Esophagus squamous epithelium (tissue), 5 donors: ENCODE measurements at places on chromosomes 5 and 9. TPM values are rescaled to one million over a fixed set of nuclear protein-coding genes. Genes with fewer than 3 reads are reported as not detected.

Gene ITK
- total RNA-seq, result 5.1 TPM

Gene ANP32B
- 21.9 TPM for total RNA-seq

Gene ELAVL2
- total RNA-seq, result 0.95 TPM

Gene ZNF608
- 13.7 TPM for total RNA-seq

Gene IL13
- not detected for total RNA-seq

Gene SH3GL2
- total RNA-seq, result not detected

Gene SWI5
- total RNA-seq, result 19.1 TPM

Gene PTGES
- 5.6 TPM for total RNA-seq

DNA sequence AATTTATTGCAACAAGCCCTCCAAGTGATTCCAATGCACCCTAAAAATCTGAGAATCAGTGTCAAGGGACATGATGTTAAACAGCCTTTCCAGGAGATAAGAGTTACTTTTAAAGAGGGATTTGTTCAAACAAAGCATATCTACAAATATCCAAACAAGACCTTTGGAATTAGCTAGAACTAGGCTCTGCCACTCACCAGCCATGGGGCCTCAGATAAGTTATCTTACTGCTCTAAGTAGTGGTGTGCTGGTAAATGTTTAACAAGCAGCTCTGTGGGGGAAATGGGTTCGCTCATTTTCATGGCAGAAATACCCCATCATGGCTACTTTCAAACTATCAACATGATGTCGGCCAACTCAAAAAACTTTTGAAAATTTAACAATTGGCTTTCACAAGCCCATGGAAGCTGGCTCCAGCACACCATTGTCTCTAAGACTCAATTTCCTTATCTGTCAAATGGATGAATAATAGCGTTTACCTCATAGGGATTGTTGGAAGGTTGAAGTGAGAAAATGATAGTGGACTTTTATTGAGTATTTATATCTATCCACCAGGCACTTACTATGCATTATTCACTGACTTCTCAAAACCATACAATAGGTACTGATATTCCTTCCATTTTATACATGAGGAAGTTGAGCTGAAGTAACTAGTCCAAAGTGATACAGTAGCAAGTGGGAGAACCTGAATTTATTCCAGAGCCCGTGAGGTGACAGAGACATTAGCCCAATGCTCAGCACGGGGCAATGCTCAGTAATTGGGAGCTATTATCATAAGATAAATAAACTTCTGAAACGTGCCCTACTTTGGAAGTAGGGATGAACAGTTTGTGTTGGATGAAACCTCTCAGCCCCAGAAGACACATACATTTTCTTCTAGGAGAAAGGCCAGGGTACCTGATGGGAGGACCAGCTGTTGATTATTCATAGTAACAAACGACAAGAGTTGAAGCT is 43.2 kb downstream of the SH3RF2 start:
- no peak overlapping the region for H3K4me3 ChIP-seq
- no peaks in the 10 kb centered on the region for H3K27me3 ChIP-seq
- H3K4me1 ChIP-seq, result peaks cover 23% of the 10 kb centered on the region
- H3K36me3 ChIP-seq, result no peaks in the 10 kb centered on the region
- no peak for DNase-seq
- no peak overlapping the region for H3K27ac ChIP-seq

DNA sequence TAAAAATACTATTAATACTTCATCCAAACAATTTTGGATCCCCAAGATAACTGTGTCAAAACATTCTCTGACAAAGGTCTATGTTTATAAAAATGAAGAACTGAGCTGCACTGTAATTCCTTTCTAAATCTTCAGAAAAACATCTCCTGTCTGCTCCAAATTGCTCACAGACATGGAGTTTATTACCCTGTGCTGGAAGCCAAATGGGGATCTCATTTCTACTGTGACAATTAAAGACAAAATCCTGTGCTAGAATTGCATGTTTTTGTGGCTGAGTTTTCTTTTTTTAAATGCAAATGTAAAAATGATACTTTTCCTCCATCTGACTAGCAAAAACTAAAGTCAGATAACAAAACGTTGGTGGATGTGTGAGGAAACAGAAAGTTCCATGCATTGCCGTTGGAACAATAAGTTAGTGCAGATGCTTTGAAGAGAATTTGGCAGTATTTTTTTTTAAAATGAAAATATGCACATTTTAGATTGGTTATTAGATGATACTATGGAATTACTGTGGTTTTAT is 93.5 kb downstream of the GNA14 start:
- H3K4me1 ChIP-seq, result no peaks in the 10 kb centered on the region
- DNase-seq, result no peak
- no peak overlapping the region for H3K4me3 ChIP-seq
- no peaks in the 10 kb centered on the region for H3K27me3 ChIP-seq

- H3K4me1 ChIP-seq, result peaks cover 7% of the 10 kb centered on the region
- H3K27me3 ChIP-seq, result no peaks in the 10 kb centered on the region
- DNase-seq, result no peak
These were observed 71.2 kb upstream of the PARP8 start for GRCh38 chr5:50595199-50595598.

- no peaks in the 10 kb centered on the region for H3K36me3 ChIP-seq
- no peaks in the 10 kb centered on the region for H3K27me3 ChIP-seq
- no peaks in the 10 kb centered on the region for H3K4me1 ChIP-seq
These were observed 146.6 kb downstream of the PIP5K1B start for GRCh38 chr9:68851657-68852056.

GRCh38 chr5:179118756-179119414 is 58.7 kb downstream of the ZNF354C start:
- no peak overlapping the region for H3K27ac ChIP-seq
- H3K4me3 ChIP-seq, result no peak overlapping the region
- no peaks in the 10 kb centered on the region for H3K4me1 ChIP-seq
- no peak for DNase-seq
- no peaks in the 10 kb centered on the region for H3K36me3 ChIP-seq
- no peaks in the 10 kb centered on the region for H3K27me3 ChIP-seq

GRCh38 chr5:122585371-122585770 is 189.5 kb upstream of the SNX2 start:
- H3K4me3 ChIP-seq, result no peak overlapping the region
- no peak for DNase-seq
- peaks cover 9% of the 10 kb centered on the region for H3K27me3 ChIP-seq
- H3K27ac ChIP-seq, result no peak overlapping the region
- H3K36me3 ChIP-seq, result no peaks in the 10 kb centered on the region

GRCh38 chr5:111935835-111936234 is 178.8 kb upstream of the NREP start:
- no peaks in the 10 kb centered on the region for H3K36me3 ChIP-seq
- H3K27ac ChIP-seq, result no peak overlapping the region
- H3K4me1 ChIP-seq, result no peaks in the 10 kb centered on the region

- H3K4me1 ChIP-seq, result peaks cover 10% of the 10 kb centered on the region
- no peak overlapping the region for H3K27ac ChIP-seq
- H3K4me3 ChIP-seq, result no peak overlapping the region
- no peaks in the 10 kb centered on the region for H3K27me3 ChIP-seq
- DNase-seq, result no peak
These were observed 209.6 kb downstream of the FBN2 start for GRCh38 chr5:128328446-128328845.

DNA sequence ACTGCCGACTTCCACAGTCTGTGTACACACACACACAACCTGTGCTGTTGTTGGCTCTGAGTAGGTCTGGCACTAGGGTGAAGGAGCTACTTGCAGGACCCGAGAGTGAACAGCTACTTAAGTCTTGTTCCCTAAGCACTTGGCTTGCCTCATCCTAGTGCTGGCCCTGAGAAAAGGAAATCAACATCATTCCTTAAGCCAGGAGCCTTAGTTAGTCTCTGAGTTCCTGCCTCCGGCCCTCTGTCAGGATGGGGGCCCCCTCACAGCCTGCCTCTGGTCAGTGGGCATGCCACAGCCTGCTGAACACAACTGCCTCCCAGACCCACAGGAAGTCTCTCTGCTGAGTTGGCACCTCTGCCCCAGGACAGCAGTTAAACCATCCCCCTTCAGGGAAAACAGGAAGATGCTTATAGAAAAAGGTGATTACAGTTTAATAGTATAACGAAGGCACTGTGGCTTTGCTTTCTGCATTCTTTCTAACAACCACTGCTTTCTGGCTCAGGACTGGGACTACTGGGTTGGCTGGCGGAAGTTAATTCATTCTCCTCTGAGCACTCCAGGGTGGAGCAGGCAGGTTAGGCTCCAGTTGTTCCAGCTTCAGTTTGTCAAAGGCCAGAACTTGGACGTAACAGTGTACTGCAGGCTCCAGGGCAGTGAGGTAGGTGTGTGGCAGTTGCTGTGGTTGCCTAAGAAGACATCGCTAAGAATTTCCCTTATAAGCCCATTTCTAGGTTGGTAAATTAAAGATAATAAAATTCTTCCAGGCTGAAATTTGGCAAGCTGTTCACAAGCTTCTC is 2.8 kb downstream of the MAMDC2 start:
- H3K27ac ChIP-seq, result peak overlapping the region; percentile 88
- no peaks in the 10 kb centered on the region for H3K27me3 ChIP-seq
- peaks cover 95% of the 10 kb centered on the region for H3K4me1 ChIP-seq
- DNase-seq, result no peak
- peak overlapping the region; percentile 62 for H3K4me3 ChIP-seq

DNA sequence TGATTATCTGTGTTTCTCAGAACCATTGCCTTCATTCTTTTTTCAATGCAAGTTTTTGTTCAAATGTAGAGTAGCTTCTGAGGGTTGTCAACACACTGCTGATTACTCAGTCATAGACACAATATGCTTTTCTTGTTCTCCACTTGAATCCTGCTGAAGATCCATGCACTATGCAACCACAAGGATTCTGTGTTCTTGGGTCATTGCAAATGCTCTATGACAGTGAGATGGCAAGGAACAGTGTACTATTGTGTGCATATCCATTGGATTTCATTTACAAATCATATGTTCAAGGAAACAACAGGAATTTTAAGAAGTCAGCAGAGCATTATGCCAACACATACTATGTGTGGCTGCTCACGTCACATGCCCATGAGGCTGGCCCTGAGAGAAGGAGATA is 1590.2 kb downstream of the EFNA5 start:
- no peak for DNase-seq
- H3K27me3 ChIP-seq, result no peaks in the 10 kb centered on the region
- no peak overlapping the region for H3K27ac ChIP-seq
- H3K4me1 ChIP-seq, result no peaks in the 10 kb centered on the region
- no peak overlapping the region for H3K4me3 ChIP-seq

DNA sequence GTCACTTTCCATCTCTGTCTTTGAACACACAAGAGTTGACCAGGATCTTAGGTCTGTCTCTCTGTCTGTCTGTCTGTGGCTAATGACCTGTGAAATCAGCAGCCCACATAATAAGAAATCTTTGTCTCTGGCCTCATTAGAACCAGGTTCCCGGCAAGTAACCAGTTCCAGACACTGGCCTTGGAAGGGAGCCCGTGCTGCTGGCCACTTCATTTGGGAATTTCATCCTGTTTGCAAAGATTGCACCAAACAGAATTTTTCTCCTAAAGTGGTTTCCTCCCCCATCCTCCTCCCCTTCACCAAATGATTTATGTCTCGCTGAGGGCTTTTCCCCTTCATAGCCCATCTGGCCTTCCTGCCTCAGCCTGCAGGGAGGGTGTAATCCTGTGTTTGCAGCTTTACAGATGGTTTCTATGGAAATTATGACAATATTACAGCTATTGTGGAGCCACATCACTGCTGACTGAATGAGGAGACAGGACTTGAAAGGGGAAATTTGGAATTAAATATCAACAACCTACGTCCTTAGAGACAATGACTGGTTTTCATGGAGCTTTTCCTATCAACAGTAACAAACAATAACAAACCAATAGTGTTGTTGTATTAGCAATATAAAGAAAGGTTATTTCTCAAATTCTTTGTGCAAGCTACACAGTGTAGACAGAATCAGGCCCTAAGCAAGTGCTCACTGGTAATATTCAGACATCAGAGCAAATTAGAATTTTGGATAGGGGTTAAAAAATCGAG is 25.7 kb downstream of the DPYSL3 start:
- H3K4me1 ChIP-seq, result peaks cover 20% of the 10 kb centered on the region
- H3K36me3 ChIP-seq, result no peaks in the 10 kb centered on the region
- peak overlapping the region; percentile 9 for H3K4me3 ChIP-seq

GRCh38 chr9:122814545-122814944 is 13.8 kb downstream of the PDCL start:
- H3K4me1 ChIP-seq, result peaks cover 34% of the 10 kb centered on the region
- H3K27ac ChIP-seq, result no peak overlapping the region
- H3K36me3 ChIP-seq, result no peaks in the 10 kb centered on the region
- H3K4me3 ChIP-seq, result no peak overlapping the region
- DNase-seq, result no peak

DNA sequence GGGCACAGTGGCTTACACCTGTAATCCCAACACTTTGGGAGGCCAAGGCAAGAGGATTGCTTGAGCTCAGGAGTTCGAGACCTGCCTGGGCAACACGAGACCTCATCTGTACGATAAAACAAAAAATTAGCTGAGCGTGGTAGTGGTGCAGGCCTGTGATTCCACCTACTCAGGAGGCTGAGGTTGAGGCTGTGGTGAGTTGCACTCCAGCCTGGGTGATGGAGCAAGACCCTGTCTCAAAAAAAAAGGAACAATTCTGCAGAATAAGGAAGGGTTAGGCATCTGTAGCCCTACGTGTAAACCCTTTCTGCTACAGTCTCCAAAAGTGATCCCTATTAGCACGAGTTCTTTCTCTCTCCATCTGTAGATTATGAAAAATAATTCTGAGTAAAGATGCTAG is 19.9 kb downstream of the CDC26 start:
- no peak for DNase-seq
- H3K36me3 ChIP-seq, result no peaks in the 10 kb centered on the region
- no peak overlapping the region for H3K27ac ChIP-seq

GRCh38 chr9:96350866-96351265 is 32.6 kb downstream of the SLC35D2 start:
- no peak for DNase-seq
- H3K4me3 ChIP-seq, result no peak overlapping the region
- no peak overlapping the region for H3K27ac ChIP-seq
- H3K4me1 ChIP-seq, result no peaks in the 10 kb centered on the region
- no peaks in the 10 kb centered on the region for H3K27me3 ChIP-seq

GRCh38 chr5:167769846-167770413 is 521.5 kb upstream of the WWC1 start:
- no peaks in the 10 kb centered on the region for H3K36me3 ChIP-seq
- no peak for DNase-seq
- no peaks in the 10 kb centered on the region for H3K4me1 ChIP-seq

DNA sequence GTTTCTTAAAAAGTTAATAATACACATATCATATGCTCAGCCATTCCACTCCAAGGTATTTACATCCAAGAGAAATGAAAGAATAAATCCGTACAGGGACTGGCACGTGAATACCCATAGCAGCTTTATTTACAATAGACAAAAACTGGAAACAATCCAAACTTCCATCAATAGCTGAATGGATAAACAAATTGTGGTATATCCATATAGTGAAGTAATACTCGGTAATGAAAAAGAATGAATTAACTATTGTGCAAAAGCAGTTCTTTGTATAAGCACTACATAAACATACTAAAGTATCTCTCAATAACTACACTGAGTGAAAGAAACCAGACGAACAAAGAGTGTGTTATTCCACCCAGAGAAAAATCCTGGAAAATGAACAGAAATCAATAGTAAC is 17.6 kb downstream of the COL23A1 start:
- no peak for DNase-seq
- no peak overlapping the region for H3K27ac ChIP-seq
- no peak overlapping the region for H3K4me3 ChIP-seq
- no peaks in the 10 kb centered on the region for H3K36me3 ChIP-seq
- peaks cover 13% of the 10 kb centered on the region for H3K4me1 ChIP-seq
